ENCODE measurements at places on chromosomes 16 and 17. TPM values are rescaled to one million over a fixed set of nuclear protein-coding genes. Genes with fewer than 3 reads are reported as not detected.

Gene SAMD14
- 0.59 TPM for total RNA-seq

Gene RNF213
- total RNA-seq, result 68.6 TPM

Gene AOC2
- total RNA-seq, result 5.0 TPM

Gene LITAFD
- not detected for total RNA-seq

Gene ZNF276
- 30.8 TPM for total RNA-seq

Gene ZNF287
- total RNA-seq, result 9.1 TPM

Gene KRT28
- not detected for total RNA-seq

Gene GRB7
- total RNA-seq, result not detected

Gene CANT1
- total RNA-seq, result 51.7 TPM

Gene KRTAP4-3
- not detected for total RNA-seq

Gene ADCY7
- total RNA-seq, result 62.0 TPM

Gene NR1D1
- 8.7 TPM for total RNA-seq

Gene CHST6
- not detected for total RNA-seq

Gene OR3A2
- not detected for total RNA-seq

Gene TM4SF5
- not detected for total RNA-seq

Gene PRSS33
- total RNA-seq, result not detected

Gene SPATA20
- 11.5 TPM for total RNA-seq

Gene KRT17
- total RNA-seq, result 0.70 TPM

Gene TRPV2
- 4.9 TPM for total RNA-seq

Gene DNAI2
- total RNA-seq, result not detected

Gene CCT6B
- 2.6 TPM for total RNA-seq

Gene TBC1D3E
- total RNA-seq, result not detected

Gene EVI2B
- 71.0 TPM for total RNA-seq

Gene HSPB9
- not detected for total RNA-seq

Gene C1QTNF8
- total RNA-seq, result not detected
